ENCODE measurements at places on chromosomes 6 and 20. TPM values are rescaled to one million over a fixed set of nuclear protein-coding genes. Genes with fewer than 3 reads are reported as not detected.

Gene SOX18
- total RNA-seq = 0.25 TPM

Gene CPNE5
- 4.0 TPM for total RNA-seq

Gene ITPR3
- 54.2 TPM for total RNA-seq

Gene TMEM244
- total RNA-seq = not detected

GRCh38 chr20:23212464-23212995 lies 126.4 kb upstream of the CD93 start:
- DNase-seq = no peak

- DNase-seq = no peak
Measured at GRCh38 chr6:79812195-79812594, 135.2 kb downstream of the ELOVL4 start.

Measured in activated CD4-positive, alpha-beta memory T cell treated with anti-CD3 and anti-CD28 coated beads, Interleukin-2, amount 10 ng/mL, durations not matched to agents 7 days and 5 days (primary cell).